ENCODE measurements at places on chromosomes 16 and 17.

GRCh38 chr16:12356632-12357340 is 380.3 kb downstream of the SNX29 start:
- DNase-seq: no peak

- peak; percentile 77 for DNase-seq
These were observed at the start of gene FAM171A2 for GRCh38 chr17:44363613-44364159. TSS of gene FAM171A2 (minus strand) at chr17:44363853. CDS start at chr17:44363714, 139 bp downstream.

DNA sequence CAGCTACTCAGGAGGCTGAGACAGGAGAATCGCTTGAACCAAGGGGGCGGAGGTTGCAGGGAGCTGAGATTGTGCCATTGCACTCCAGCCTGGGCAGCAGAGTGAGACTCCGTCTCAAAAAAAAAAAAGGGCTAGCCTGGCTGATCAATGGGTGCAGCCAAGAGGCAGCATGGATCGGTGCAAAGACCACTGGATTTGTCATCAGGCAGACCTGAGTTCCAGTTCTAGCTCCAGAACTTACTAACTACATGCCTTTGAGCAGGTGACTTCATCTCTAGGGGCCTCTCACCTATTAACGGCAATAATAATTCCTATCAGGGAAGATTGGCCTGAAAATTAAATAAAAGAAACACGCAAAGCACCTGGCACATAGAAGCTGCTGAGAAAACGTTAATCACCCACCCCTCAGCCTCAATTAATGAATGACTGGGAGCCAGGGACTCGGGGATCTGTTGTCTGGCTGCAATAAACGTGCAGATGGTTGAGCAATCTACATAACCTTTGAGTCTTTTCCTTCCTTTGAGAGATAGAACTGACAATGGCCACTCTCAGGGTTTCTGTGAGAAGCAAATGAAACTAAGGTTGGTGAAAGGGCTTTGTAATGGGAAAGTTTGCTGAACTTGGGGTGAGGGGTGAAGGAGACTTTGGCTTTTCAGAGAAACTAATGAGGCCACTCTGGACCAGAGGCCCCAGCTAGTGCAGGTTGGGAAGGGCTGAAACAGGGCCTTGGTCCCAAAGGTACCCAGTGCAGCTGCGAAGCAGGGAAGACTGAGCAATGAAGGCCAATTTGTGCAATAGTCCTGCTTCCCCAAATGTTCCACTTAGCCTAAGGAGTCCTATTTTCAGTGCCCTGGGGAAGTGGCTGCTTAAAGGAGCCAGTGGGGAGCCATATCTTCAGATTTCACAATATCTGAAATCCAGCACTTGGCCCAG is 7.6 kb downstream of the SEZ6L2 start:
- DNase-seq: no peak

GRCh38 chr17:78958641-78959127 is 21.0 kb downstream of the LGALS3BP start:
- no peak for DNase-seq

DNA sequence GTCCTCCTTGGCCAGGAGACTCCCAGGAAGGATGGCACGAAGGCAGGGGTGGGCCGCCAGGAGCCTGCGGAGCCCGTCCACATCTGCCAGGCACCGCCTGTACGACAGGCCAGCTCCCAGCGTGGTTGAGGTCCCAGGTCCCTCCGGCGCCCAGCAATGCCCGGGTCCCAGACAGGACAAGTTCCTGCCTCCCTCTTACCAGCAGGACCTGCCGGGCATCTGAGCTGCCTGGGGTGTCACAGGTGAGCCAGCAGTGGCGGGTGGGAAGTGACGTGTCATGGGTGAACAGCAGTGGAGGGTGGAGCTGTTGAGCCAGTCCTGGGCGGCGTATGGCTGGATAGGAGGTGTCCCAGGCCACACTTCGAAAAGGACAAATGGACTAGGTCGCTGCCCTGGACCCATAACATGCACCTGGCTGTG is 15.7 kb upstream of the BAHCC1 start:
- no peak for DNase-seq

GRCh38 chr17:65885541-65886312 is 306.2 kb downstream of the CEP112 start:
- no peak for DNase-seq

GRCh38 chr16:86510465-86511261 is at the start of gene FOXF1:
TSS of gene FOXF1 (plus strand) at chr16:86510527. CDS start at chr16:86510570, 43 bp downstream.
- no peak for DNase-seq

DNA sequence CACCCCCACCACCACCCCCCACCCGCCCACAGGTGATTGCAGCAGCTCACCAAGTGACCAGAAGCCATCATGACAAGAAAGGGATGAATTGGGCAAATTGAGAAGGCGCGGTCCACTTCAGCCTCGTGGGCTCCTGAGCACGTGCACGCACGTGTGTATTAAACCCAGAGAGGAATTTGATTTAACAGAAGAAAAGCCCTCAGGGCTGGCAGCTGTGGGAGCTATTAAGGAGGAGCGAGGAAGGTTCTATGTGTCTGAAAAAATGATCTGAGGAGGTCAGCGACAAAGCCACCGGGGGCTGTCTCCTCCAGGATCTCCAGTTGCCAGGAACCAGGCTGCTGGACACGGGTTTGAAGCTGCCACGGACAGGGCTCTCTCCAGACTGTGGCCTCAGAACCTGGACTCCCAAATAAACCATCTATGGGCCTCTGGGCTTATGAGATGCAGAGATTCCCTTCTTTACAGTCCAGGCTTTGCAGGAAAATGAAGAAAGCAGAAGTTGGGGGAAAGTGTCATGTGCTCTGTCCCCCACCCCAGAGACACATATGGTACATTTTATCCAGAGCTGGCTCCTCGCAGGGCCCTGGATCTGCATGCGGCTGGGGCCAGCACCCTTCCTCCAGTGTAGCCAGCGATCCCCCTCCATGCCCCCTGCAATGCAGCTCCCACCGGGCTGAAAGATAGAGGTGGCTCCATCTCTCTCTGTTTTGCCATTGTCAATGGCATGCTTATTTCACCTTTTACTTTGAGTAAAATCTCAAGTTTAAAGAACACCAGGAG is 219.7 kb upstream of the RPL38 start:
- DNase-seq: no peak

- peak; percentile 48 for DNase-seq
These were observed 113.2 kb upstream of the MAF start for GRCh38 chr16:79713609-79714309.

GRCh38 chr17:59238906-59239305 is 18.6 kb downstream of the GDPD1 start:
- no peak for DNase-seq

- DNase-seq: no peak
These were observed 238.3 kb downstream of the CCDC182 start for GRCh38 chr17:57506774-57507127.

- DNase-seq: peak; percentile 75
These were observed 21.1 kb downstream of the STH start for GRCh38 chr17:46020023-46020761.

GRCh38 chr17:1197781-1198490 is 18.2 kb upstream of the ABR start:
- peak; percentile 87 for DNase-seq

Data from stimulated activated effector memory CD8-positive, alpha-beta T cell treated with anti-CD3 and anti-CD28 coated beads, Interleukin-12 subunit alpha, Interleukin-12 subunit beta, amount 100 ng/mL, for 72 hours (primary cell).